Iris pigment epithelial cell (primary cell): ENCODE measurements at places on chromosomes 1 and 21.
A peak's percentile ranks its signal among the peaks of the same experiment; 100 is the strongest.

GRCh38 chr1:218904416-218904815 lies 269.3 kb upstream of the LYPLAL1 start:
- no peak for DNase-seq

DNA sequence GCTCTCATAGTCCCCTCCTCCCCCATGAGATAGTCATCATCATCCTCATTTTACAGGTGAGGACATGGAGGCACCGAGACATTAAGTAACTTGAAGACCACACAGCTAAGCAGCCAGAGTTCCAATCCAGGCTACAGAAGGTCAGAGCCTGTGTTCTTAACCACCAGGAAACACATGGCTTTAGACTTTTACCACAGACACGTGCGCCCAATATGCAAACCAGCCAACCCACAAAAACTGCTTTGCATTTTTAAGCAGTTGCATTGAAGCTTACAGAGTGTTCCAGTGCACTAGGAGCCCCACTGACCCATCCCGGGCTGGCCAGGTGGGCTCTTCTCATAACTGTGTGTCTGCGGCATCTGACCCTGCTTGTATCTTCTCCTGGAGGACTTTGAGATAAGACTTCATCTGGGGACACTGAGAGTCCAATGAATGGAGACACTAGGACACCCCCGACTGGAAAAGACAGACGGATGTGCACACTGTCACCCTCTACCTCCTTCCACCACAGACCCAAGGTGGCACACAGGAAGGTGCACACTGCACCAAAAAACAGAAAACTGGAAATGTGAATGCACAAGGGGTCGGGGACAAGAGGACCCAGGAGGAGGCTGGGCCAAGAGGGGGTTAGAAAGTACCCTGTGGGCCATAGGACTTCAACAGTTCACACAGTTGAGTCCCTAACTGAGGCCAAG lies 56.4 kb downstream of the ETS2 start:
- DNase-seq, result no peak

- no peak for DNase-seq
Measured at GRCh38 chr1:206415942-206416341, 54.3 kb upstream of the IKBKE start.

- DNase-seq, result peak; percentile 74
Measured at GRCh38 chr1:1407636-1408318, 684 bp upstream of the MRPL20 start.

GRCh38 chr1:151504252-151504651 lies 6.9 kb upstream of the CGN start:
- no peak for DNase-seq

GRCh38 chr1:16191916-16192546 lies 20.4 kb downstream of the ARHGEF19 start:
- DNase-seq, result no peak

DNA sequence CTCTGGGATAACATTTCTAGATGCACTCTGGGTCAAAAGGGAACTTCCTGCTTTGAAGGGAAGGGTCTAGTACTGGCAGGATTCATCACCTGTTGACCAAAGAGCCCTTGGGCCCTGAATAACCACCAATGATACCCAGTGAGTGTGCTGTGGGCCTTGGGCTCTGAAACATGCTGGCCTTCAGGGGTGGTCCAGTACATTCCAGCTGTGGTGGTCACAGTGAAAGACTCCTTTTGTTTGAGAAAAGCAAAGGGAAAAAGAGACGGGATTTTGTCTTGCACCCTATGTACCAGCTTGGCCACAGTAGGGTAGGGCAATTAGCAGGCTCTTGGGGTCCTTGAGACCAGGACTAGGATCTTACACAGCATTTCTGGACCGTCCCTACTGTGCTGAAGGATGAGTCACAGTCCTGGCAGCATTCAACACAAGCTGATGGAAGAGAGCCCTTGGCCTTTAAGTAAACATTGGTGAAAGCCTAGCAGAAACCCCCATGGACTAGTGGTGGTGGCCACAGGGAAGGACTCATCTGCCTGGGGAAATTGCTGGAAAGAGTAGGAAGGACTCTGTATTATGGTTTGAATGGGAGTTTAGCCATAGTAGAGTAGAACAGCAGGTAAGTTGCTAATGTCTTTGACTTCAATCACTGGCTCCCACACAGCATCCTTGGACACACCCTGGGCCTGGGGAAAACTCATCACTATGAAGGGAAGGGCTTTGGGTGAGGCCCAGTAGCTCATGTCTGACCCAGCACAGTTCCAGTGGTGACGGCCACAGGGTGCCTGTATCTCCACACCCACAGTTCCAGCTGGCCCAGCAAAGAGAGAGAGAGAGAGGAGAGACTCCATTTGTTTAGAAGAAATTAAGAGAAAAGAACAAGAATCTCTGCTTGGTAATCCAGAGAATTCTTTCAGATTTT lies 87.5 kb downstream of the COL24A1 start:
- DNase-seq, result peak; percentile 68

DNA sequence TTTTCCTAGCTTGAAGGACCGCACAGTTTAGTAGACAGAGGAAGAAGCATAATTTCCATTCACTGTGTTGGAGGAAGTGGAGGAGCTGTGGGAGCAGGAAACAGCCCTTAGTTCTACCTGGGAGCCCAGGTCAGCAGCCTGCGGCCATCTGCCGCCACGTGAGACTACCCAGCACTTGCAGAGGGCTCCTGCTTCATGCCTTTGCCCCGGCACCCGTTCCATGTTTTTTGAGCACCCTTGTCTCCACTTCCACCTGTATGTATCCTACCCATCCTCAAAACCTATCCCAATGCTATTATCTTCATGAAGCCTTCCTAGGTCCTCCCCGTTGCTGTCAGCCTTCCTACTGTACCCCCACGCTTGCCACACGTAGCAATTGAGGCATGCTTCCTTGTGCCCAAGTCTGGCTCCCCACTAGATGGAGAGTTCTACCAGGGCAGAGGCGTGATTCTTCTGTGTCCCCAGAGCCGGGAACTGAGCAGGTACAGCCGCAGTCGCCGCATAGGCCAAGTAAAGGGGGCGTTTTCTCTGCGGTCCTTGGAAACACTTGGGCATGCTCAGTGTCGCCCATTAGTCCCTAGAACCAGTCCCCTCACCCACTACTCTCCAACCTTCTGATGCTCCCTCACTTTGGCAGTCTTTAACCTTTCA lies 1.9 kb downstream of the SLC6A9 start:
- DNase-seq, result no peak

DNA sequence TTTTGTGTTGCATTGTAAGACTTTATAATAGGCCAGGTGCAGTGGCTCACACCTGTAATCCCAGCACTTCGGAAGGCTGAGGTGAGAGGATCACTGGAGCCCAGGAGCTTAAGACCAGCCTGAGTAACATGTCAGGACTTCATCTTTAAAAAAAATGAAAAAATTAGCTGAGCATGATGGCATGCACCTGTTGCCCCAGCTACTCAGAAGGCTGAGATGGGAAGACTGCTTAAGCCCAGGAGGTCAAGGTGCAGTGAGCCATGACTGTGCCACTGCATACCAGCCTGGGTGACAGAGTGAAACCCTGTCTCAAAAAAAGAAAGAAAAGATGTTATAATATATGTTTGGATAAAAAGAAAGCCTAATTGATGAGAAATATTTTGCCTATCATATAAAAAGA lies 34.9 kb downstream of the HMCN1 start:
- no peak for DNase-seq

DNA sequence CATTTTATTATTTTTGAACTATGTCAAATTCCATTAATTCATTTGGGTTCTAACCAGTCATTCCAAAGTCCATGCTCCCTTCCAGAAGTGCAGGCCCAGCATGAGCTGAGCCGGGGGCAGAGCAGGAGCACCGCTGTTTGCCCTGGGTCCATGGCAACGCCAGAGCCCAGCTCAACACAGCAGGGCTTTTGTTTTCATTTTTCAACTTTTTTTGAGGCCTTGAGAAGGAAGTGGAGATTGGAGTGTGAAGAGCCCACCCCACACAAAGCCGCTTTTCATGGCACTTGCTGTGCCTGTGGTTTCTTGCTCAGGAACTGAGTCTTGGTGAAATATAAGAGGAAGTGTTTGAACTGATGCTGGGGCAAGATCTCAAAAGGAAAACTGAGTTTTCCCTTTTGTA lies 13.2 kb upstream of the PRMT2 start:
- peak; percentile 34 for DNase-seq

DNA sequence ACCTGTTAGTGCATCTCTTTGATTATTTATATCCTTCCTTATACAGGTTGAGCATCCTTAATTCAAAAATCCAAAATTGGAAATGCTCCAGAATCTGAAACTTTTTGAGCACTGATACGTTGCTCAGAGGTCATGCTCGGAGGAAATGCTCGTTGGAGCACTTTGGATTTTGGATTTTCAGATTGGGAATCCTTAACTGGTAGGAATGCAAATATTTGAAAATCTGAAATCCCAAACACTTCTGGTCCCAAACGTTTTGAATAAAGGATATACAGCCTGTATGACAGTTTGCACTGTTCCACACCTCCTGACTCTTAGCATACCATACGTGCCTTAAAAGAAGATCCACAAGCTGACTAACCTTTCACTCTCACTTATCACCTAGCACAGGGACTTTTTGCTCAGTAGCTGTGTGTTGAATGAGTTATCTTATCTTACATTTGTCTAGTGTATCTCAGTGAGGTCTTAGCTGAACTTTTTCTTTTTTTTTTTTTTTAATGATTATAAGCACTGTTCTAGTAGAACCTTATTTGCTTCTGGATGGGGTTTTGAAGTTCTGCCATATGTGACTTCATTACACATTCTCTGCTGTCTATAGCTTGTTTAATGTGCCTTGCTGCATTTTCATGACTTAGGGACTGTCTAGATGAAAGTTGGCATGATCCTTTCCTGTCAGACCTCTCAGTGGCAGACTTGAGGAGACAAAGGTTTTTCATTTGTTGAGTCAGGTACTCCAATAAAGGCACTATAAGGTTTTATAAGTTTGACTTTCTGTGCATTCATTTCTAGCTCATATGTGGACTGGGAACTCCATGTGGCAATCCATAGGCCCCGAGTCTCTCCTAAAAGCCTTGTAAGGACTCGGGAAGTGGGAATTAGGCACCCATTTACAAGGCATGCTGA lies 21.6 kb downstream of the PTGFRN start:
- DNase-seq, result no peak

GRCh38 chr1:58773406-58773840 lies 10.4 kb downstream of the JUN start:
- DNase-seq, result peak; percentile 71

DNA sequence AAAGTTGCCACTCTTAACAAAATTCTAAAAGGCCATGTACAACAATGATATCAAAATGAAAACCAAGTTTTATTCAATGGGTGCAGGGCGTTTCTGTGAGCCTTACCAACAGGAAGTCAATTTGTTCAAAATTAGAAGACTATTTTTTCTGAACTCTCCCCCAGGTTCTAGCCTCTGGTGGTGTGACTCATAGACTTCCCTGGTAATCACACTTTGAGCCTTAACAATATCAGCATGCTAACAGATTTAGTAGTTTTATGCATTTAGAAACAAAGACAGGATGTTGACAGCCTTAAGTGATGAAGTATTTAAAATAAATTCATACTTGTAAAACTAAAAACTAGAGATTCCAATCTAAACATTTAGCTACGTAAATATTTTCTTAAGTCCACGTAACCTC lies 88.4 kb downstream of the LRRC8C start:
- peak; percentile 77 for DNase-seq

DNA sequence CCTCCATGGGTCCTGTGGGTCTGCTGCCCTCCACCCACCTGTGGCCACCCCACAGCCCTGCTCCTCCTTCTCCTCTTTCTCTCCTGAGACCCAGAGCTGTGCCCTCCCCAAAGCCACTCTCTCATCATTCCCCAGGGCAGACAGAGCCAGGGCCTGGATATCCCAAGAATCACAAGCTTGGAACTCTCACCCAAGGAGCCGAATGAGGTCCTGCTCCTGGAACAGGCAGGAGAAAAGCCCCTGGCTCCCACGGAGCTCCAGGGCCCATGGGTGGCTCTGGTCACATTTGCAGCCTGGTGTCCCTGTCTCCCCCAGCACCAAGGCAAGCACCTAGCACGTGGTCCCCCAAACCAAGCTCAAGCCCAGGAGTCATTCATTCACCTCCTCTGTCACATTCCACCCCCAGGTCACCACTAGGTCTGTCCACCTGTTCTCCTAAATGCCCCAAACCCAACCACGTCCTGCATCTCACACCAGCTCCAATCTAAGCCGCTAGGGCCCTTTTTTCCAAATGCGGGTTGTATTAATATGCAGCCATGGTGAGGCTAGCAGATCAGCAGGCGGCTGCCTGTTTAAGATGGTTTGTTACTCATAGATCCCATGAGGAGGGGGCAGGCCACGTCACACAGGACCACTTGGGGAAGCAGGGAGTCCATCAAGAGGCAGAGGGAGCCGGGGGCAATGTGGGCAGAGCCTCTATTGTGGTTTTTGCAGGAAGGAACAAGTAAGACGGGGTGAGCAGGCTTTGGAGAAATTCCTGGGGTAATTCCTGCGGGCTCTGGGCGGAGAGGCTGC lies 215.5 kb upstream of the VAMP3 start:
- no peak for DNase-seq

GRCh38 chr1:96367791-96368190 lies 353.8 kb upstream of the PTBP2 start:
- DNase-seq, result peak; percentile 34

DNA sequence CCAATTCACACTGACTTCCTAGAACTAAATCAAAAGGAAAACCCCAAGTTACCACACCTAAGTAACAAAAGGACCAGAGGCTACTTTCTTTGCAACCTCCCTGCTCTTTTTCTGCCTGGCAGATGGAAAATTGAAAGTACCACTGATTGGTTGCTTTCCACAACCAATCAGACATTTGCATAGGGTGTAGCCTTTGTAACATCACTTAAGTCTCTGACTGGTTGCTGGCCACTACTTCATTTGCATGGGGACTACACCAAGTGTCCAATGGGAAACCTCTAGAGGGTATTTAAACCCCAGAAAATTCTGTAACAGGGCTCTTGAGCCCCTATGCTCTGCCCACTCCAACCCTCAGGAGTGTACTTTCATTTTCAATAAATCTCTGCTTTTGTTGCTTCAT lies 365.0 kb downstream of the LTN1 start:
- no peak for DNase-seq

DNA sequence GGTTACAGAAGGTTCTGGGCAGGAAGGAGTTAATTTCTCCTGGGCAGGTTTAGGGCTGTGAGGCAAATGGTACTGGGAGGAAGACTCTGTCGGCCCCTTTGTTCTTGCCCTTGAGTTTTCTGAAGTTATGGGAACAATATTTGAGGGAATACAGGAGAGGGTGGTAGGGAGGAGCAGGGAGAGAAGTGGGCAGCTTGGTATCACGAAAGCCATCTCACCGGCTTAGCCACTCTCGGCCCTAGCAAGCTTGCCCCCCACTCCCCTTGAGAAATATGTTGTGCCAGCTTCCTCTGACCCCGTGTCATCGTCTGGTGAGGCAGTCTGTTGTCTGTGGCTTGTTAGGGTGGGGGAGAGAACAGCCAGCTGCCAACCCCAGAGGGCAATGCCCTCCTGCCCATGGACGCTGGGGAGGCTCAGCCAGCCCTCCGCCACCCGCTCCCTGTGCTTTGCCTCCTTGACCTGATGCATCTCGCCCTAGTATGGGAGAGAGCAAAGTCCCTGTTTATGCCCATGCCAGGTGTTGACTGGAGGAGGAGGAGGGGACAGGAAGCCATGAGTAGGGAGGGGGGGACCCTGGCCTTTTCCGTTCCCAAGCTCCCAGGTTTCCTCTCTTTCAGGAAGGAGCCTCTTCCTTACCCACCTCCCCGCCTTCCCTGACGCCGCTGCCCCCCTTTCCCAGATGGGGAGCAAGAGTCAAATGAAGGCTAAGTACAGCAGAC lies 1.2 kb downstream of the EFNA1 start:
- DNase-seq, result no peak

- DNase-seq, result no peak
Measured at GRCh38 chr1:202564958-202565495, 145.2 kb downstream of the SYT2 start.

GRCh38 chr1:156892190-156893047 lies 1.1 kb upstream of the PEAR1 start:
- DNase-seq, result peak; percentile 89
